ENCODE measurements at places on chromosomes 7 and 10.

DNA sequence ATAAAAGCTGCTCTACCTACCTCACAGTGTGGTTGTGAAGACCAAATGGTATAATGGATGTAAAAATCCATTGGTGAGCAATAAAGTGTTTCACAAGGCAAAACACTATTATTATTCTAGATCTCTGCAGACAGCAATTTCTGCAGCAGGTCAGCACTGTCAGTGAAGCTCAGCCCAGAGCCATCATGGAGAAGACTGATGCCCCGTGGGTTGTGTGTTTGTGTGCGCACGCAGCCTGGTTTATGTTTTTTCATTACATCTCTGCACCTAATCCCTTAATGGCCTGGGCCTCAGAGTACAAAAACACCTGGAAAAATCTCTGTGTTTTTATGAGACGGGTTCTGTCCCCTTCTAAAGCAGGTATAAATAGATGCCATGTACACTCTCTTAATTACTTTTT lies 64.2 kb downstream of the PARP12 start:
- DNase-seq, result no peak

GRCh38 chr7:116617878-116618277 lies 54.1 kb upstream of the MET start:
- DNase-seq, result no peak

GRCh38 chr7:4665661-4666060 lies 16.4 kb upstream of the FOXK1 start:
- no peak for DNase-seq

- peak; percentile 32 for DNase-seq
Measured at GRCh38 chr7:111137296-111138192, 46.6 kb downstream of the LRRN3 start.

GRCh38 chr7:41046776-41047175 lies 656.1 kb downstream of the INHBA start:
- DNase-seq, result no peak

DNA sequence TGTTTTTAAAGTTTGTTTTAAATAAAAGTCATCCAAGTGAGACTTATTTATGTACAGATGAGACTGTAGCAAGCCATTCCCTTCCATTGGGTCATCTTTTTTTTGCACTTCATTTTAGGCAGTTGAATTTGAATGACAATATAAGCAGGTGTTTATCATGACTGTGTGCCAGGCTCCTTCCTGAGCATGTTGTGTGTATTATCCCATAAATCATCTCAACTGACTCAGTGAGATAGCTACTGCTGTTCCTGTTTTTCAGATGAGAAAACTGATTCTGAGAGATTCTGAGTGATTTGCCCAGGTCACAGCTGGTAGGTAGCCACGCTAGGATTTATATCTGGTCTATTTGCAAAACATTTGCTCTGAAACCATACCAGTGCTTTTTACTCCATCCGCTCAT lies 11.7 kb downstream of the TMEM254 start:
- no peak for DNase-seq

GRCh38 chr7:66237906-66238772 lies 33.0 kb downstream of the TPST1 start:
- DNase-seq, result no peak

DNA sequence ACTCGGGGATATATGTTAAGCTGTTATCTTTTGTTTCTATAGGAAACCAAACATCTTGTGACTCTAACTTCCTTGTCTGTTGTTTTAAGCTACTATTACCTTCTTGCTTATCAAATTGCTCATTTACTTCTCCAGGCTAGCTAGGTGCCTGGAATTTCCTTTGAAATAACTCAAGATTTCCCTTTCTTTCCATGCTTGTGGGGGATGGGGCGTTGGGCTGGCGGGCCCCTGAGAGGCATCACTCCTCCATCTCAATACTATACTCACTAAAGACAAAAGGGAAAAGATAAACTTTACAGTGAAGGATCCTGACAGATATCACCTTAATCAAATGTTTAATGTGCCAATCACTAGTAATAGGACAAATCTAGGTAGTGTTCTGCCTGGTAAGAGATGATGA lies 34.7 kb upstream of the MYO3A start:
- DNase-seq, result no peak

DNA sequence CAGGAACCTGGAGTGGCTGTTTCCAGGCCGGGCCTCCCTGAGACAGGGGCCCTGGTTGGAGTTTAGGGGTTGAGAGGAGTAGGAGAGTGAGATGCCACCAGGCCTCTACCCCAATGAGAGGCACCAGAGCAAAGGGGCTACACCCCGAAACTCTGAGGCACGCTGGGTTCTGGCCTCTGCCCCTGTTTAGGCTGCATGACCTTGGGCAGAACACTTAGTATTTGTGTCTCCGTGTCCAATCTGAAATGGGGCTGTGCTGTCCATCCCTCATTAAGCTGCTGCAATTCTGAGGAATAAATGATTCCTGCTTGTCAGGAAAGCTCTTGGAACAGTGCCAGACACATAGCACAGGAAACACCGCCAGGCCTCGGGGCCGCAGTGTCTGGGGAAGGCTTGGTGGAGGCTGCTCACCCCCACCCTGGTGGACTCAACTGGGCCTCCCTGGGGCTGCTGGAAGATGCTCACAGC lies 40.5 kb upstream of the SAMD8 start:
- no peak for DNase-seq

DNA sequence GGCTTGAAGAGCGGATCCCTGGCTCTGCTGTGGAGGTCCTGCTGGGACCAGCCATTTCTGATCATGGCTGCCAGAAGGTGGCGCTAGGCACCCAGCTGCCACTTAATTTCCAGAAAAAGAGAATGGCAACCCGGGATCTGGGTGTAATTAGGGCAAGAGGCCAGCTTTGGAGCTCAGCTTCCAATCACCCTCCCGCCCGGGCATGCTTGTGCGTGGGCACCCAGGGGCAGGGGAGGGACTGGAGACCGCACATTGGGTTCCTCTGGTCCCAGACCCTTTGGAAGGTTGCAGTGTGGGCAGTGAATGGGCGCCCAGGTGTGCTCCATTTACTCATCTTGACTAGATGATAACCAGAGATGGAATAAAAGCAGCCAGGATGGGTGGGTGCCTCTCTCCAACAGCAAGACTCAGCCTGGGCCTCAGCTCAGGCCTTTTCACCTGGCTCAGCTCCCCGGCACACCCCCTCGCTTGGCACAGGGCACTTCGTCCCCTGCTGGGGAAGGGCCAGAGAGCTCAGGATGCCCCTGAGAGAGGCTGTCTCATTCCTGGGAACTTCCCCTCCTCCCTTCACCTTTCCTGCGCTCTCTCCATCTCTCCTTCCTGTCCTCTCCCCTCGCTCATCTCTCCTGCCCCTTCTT lies 14.7 kb downstream of the FAM241B start:
- DNase-seq, result peak; percentile 64

DNA sequence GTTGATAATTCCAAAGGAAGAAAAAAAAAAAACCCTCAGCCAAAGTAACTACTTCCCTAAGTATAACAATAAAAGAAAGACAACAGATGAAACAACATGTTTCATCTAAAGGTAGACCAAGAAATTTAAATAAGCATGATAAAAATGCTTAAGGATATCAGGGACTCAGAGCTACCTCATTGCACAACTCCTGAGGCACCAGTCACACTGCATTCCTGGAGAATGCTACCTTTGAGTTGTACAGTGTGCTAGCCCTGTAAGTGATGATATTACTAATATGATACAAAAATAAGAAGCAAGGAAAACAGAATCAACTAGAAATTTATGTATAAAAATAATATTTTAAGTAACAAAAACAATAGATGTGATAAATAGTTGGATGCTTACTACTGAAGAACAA lies 29.5 kb upstream of the C7orf33 start:
- DNase-seq, result no peak

All from activated CD8-positive, alpha-beta T cell treated with anti-CD3 and anti-CD28 coated beads, Interleukin-2, amount 10 ng/mL, durations not matched to agents 7 days and 5 days (primary cell).